ENCODE measurements at places on chromosomes 13 and 19.

DNA sequence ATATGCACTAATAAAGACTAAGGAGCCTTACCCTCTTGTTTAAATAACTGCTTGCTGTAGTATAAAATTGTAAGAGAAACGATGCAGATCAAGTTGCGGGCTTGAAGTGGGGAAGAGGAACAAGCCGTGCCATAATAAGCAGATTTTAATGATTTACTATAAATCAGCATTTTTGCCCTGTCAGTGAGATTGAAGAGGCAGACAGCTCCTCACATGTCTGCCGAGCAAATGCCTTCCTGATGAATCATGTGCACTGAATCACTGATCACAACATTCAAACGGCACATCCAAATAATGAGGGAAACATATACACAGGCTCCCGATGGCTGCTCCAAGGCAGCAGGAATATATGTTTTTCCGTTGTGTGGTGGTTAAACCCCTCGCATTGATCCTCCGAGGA is 282.9 kb downstream of the TSHZ3 start:
- no peak overlapping the region for H3K4me3 ChIP-seq
- H3K36me3 ChIP-seq: no peaks in the 10 kb centered on the region
- no peaks in the 10 kb centered on the region for H3K4me1 ChIP-seq
- no peaks in the 10 kb centered on the region for H3K27me3 ChIP-seq

- H3K4me3 ChIP-seq: peak overlapping the region; percentile 42
- H3K27me3 ChIP-seq: peaks cover 3% of the 10 kb centered on the region
- H3K27ac ChIP-seq: no peak overlapping the region
- DNase-seq: no peak
- H3K4me1 ChIP-seq: peaks cover 7% of the 10 kb centered on the region
- H3K36me3 ChIP-seq: no peaks in the 10 kb centered on the region
These were observed 6.6 kb downstream of the IFNL3 start for GRCh38 chr19:39238209-39238608.

DNA sequence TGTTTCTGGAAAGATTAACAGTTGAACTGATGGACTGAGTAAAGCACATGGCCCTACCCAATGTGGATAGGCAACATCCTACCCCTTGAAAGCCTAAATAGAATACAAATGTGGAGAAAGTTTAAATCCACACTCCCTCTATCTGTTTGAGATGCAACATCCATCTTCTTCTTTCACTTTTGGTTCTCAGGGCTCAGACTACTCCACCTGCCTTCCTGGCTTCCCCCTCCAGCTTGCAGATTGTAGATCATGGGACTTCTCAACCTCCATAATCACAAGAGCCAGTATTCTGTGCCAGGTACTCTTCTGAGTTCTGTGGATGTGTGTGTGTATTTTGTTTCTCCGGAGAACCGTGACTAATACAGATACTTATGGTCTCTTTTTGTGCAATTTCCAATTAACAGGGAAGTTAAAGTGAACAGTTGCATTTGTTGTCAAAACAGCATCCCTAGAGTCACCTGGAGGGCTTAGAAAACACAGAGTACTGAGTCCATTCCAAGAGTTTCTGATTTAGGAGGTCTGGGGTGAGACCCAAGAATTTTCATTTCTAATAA is 590.3 kb upstream of the MIR17HG start:
- H3K4me3 ChIP-seq: no peak overlapping the region
- H3K27me3 ChIP-seq: no peaks in the 10 kb centered on the region
- DNase-seq: no peak
- no peaks in the 10 kb centered on the region for H3K36me3 ChIP-seq
- H3K4me1 ChIP-seq: no peaks in the 10 kb centered on the region
- H3K27ac ChIP-seq: no peak overlapping the region

GRCh38 chr19:4983346-4984105 is 14.6 kb downstream of the KDM4B start:
- H3K4me1 ChIP-seq: peaks cover 3% of the 10 kb centered on the region
- H3K36me3 ChIP-seq: peaks cover 1% of the 10 kb centered on the region
- H3K27ac ChIP-seq: no peak overlapping the region
- no peak for DNase-seq
- no peaks in the 10 kb centered on the region for H3K27me3 ChIP-seq

GRCh38 chr19:17981611-17982010 is 14.7 kb downstream of the KCNN1 start:
- no peak overlapping the region for H3K4me3 ChIP-seq
- peaks cover 12% of the 10 kb centered on the region for H3K27me3 ChIP-seq
- peaks cover 3% of the 10 kb centered on the region for H3K4me1 ChIP-seq
- no peak for DNase-seq

GRCh38 chr19:17473041-17473440 is 2.7 kb downstream of the SLC27A1 start:
- H3K27ac ChIP-seq: no peak overlapping the region
- peak; percentile 13 for DNase-seq
- H3K4me3 ChIP-seq: no peak overlapping the region
- peaks cover 23% of the 10 kb centered on the region for H3K4me1 ChIP-seq
- H3K36me3 ChIP-seq: no peaks in the 10 kb centered on the region

- H3K27ac ChIP-seq: no peak overlapping the region
- H3K36me3 ChIP-seq: no peaks in the 10 kb centered on the region
- DNase-seq: no peak
- no peak overlapping the region for H3K4me3 ChIP-seq
These were observed 1365.7 kb upstream of the SLC10A2 start for GRCh38 chr13:104431895-104432294.

GRCh38 chr19:7542556-7543348 is 7.2 kb downstream of the PNPLA6 start:
- H3K4me3 ChIP-seq: no peak overlapping the region
- peaks cover 34% of the 10 kb centered on the region for H3K36me3 ChIP-seq
- DNase-seq: no peak
- H3K27me3 ChIP-seq: no peaks in the 10 kb centered on the region
- H3K27ac ChIP-seq: no peak overlapping the region

DNA sequence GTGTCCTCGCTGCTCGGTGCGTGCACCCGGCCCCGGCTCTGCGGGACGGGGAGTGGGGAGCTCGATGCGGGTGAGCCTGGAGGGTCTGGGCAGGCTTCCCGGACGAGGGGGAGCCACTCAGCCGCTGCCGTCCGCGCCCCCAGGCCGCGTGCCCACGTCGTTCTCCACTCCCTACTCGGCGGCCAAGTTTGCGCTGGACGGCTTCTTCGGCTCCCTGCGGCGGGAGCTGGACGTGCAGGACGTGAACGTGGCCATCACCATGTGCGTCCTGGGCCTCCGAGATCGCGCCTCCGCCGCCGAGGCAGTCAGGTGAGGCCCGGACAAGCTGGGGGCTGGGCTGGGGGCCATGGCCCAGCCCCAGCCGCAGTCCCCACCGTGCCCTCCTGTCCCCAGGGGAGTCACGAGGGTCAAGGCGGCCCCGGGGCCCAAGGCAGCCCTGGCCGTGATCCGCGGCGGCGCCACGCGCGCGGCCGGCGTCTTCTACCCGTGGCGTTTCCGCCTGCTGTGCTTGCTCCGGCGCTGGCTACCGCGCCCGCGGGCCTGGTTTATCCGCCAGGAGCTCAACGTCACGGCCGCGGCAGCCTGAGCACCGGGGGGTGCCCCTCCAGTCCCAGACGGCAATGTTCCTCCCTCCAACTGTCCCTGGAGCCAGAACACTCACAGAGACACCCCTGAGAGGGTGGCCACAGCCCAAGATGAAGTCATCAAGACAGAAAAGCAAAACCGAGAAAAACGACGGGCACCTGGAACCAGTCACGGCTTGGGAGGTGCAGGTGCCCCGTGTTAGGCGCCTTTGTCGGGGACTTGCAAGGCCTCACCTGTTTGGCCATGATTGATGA is 2.5 kb upstream of the RPL36 start:
- no peaks in the 10 kb centered on the region for H3K27me3 ChIP-seq
- H3K27ac ChIP-seq: no peak overlapping the region
- H3K4me3 ChIP-seq: peak overlapping the region; percentile 56
- peaks cover 13% of the 10 kb centered on the region for H3K4me1 ChIP-seq
- DNase-seq: no peak
- H3K36me3 ChIP-seq: peaks cover 17% of the 10 kb centered on the region

- H3K27me3 ChIP-seq: no peaks in the 10 kb centered on the region
- H3K4me1 ChIP-seq: no peaks in the 10 kb centered on the region
- no peak for DNase-seq
- peaks cover 27% of the 10 kb centered on the region for H3K36me3 ChIP-seq
- no peak overlapping the region for H3K27ac ChIP-seq
These were observed 25.3 kb downstream of the CAPN12 start for GRCh38 chr19:38718747-38719543.

DNA sequence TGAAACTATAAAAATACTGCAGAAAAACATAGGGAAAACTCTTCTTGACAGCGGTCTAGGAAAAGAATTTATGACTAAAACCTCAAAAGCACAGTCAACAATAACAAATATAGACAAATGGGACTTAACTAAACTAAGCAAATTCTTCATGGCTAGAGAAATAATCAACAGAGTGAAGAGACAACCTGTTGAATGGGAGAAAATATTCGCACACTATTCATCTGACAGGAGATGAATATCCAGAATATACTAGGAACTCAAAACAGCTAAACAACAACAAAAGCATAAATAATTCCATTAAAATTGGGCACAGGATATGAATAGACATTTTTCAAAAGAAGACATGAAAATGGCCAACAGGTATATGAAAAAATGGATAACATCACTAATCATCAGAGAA is 303.6 kb upstream of the PRR20A start:
- no peak for DNase-seq
- no peaks in the 10 kb centered on the region for H3K27me3 ChIP-seq
- H3K27ac ChIP-seq: no peak overlapping the region
- no peaks in the 10 kb centered on the region for H3K36me3 ChIP-seq
- no peak overlapping the region for H3K4me3 ChIP-seq

DNA sequence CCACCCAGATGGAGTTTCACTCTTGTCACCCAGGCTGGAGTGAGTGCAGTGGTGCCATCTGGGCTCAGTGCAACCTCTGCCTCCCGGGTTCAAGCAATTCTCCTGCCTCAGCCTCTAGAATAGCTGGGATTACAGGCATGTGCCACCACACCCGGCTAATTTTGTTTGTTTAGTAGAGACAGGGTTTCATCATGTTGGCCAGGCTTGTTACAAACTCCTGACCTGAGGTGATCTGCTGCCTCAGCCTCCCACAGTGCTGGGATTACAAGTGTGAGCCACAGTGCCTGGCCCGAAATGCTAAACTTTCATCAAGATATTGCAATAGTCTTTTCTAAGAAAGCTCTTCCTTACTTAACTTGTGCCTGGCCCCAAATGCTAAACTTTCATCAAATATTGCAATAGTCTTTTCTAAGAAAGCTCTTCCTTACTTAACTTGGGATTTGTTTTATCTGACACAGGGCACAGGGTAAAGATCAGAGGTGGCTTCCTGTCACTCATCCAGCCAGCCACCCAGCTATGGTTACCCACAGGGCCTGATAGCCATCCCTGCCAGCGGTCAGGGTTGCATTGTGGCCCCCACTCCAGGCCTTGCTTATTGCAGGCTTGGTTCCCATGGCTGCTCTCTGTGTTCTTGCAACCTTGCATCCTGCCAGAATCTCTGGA is 352.3 kb upstream of the TMTC4 start:
- no peaks in the 10 kb centered on the region for H3K4me1 ChIP-seq
- H3K27me3 ChIP-seq: no peaks in the 10 kb centered on the region
- no peak overlapping the region for H3K4me3 ChIP-seq
- no peak overlapping the region for H3K27ac ChIP-seq

DNA sequence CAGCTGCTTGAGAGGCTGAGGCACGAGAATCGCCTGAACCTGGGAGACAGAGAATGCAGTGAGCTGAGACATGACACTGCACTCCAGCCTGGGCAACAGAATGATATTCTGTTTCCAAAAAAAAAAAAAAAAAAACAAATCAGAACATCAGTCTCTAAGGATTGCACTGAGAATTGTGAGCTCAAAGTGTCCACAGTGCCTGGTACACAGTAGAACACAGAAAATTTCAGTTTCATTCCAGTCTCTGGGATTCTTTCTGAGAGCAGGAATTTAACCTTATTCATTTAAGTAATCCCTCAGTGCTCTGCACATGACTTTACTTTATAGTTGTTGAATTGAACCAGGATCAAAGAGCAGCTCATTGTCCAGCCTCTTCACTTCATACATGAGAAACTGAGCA is 25.9 kb upstream of the GATAD2A start:
- no peak overlapping the region for H3K4me3 ChIP-seq
- H3K36me3 ChIP-seq: no peaks in the 10 kb centered on the region

GRCh38 chr19:38700902-38701454 is 43.3 kb downstream of the CAPN12 start:
- no peak overlapping the region for H3K27ac ChIP-seq
- no peak for DNase-seq
- H3K36me3 ChIP-seq: peaks cover 38% of the 10 kb centered on the region
- no peaks in the 10 kb centered on the region for H3K27me3 ChIP-seq
- H3K4me1 ChIP-seq: peaks cover 24% of the 10 kb centered on the region
- no peak overlapping the region for H3K4me3 ChIP-seq

DNA sequence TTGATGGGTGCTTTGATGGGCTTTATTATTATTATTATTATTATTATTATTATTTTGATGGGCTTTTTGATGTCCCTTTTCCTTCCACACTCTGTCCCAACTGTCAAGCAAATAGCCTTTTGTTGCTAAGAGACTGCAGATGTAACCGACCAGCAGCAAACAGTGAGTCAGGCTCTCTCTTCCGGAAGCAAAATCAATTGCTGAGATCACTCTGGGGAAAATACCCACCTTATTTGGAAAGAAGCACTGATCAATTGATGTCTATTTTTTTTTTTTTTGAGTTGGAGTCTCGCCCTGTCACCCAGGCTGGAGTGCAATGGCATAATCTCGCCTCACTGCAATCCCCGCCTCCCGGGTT is 2.9 kb downstream of the LDLR start:
- H3K4me3 ChIP-seq: peak overlapping the region; percentile 98
- H3K36me3 ChIP-seq: peaks cover 56% of the 10 kb centered on the region
- peak; percentile 62 for DNase-seq
- no peaks in the 10 kb centered on the region for H3K27me3 ChIP-seq

GRCh38 chr19:13318190-13318589 is 168.0 kb downstream of the IER2 start:
- H3K27ac ChIP-seq: no peak overlapping the region
- H3K4me3 ChIP-seq: no peak overlapping the region
- no peaks in the 10 kb centered on the region for H3K36me3 ChIP-seq
- no peak for DNase-seq
- no peaks in the 10 kb centered on the region for H3K4me1 ChIP-seq
- H3K27me3 ChIP-seq: no peaks in the 10 kb centered on the region

- H3K4me1 ChIP-seq: peaks cover 4% of the 10 kb centered on the region
- peak overlapping the region; percentile 26 for H3K27ac ChIP-seq
- DNase-seq: peak; percentile 85
These were observed 29.8 kb upstream of the GRTP1 start for GRCh38 chr13:113393563-113394338.
